ENCODE measurements at places on chromosomes 7 and 10. TPM values are rescaled to one million over a fixed set of nuclear protein-coding genes. Genes with fewer than 3 reads are reported as not detected.

ECHDC3 gene
- not detected for total RNA-seq

DGKI gene
- total RNA-seq: 0.41 TPM

PNLIPRP1 gene
- total RNA-seq: not detected

GIMAP2 gene
- total RNA-seq: 0.81 TPM

EPO gene
- total RNA-seq: 0.30 TPM

SPDYE11 gene
- not detected for total RNA-seq

BTRC gene
- 14.1 TPM for total RNA-seq

AOAH gene
- total RNA-seq: not detected

STEAP4 gene
- total RNA-seq: 12.1 TPM

CC2D2B gene
- not detected for total RNA-seq
